Central memory CD8-positive, alpha-beta T cell (primary cell): ENCODE measurements at places on chromosomes 1 and 21.

GRCh38 chr1:25099343-25099951 lies 132.9 kb downstream of the SYF2 start:
- DNase-seq: peak; percentile 71

GRCh38 chr1:40553017-40553416 lies 21.6 kb downstream of the ZNF684 start:
- no peak for DNase-seq

DNA sequence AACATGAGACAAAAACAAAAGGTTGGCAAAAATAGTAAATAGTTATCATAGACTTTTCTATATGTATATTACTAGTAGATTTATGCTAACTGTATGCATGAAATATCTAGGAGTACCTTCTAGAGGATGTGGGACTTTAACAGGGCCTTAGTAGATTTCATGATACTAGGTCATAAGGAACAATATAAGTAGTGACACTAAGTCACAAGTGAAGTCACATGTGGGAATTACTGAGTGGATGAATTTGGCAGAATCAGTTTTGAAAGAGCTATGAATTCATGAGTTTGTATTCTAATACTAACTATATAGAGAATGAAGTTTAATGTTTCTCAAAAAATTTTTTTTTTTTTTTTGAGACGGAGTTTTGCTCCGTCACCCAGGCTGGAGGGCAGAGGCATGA lies 53.1 kb upstream of the GPR25 start:
- DNase-seq: no peak

DNA sequence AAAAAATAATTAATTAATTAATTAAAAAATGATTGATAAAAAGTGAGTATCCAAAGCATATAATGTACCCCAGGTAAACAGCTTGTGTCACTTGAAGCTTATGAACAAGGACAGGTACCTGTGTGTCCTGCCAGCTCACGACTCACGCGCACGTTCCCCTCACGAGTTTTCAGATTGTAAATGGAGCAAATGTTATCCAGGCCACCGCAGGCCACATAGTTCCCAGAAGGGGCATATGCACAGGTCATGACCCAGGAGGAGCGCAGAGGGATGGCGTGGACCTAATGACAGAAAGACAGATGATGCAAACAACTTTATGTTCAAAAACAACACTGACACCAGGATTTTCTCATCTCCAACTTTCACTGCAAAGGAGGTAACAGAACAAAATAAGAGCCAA lies 26.0 kb upstream of the NADK start:
- no peak for DNase-seq

DNA sequence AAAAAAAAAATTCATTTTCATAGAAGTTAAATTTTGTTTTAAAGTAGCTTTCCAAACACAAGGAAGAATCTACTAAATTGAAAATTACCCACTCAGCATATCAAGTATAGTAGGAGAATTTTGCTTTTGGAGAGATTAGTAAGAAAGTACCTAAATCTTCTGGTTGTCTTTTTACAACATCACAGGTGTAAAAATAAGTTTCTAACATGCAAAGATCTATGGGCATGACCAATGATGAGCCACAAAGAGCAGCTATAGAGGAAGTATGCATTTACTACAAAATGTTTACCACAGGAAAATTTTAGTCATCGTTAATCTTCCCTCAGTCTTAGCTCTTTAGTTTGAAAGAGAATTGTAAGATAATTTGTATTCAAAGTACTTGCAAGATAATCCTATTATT lies 28.1 kb downstream of the ANGPTL3 start:
- no peak for DNase-seq
